IMR-90 (cell line): ENCODE measurements at places on chromosomes 3 and 15.

GRCh38 chr3:12730506-12731242 lies 28.4 kb downstream of the TMEM40 start:
- no peak overlapping the region for H3K27ac ChIP-seq
- peaks cover 3% of the 10 kb centered on the region; the same call in 1 of the 2 replicates for H3K4me1 ChIP-seq
- DNase-seq = no peak
- no peak overlapping the region for H3K4me3 ChIP-seq
- H3K27me3 ChIP-seq = peaks cover 4% of the 10 kb centered on the region; the same call in 1 of the 2 replicates
- H3K36me3 ChIP-seq = no peaks in the 10 kb centered on the region

DNA sequence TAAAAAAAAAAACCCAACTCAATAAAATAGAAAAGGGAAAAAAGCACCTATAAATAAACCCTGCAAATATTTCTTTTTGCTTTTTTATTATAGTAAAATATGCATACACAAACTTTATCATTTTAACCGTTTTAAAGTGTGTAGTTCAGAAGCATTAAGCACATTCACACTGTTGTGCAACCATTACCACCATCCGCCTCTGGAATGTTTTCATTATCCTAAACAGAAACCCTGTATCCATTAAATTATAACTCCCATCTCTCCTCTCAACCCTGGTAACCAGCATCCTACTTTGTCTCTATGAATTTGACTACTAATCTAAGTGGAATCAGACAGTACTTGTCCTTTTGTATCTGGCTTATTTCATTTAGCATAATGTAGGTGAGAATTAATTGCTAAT lies 15.0 kb downstream of the CDCP1 start:
- no peaks in the 10 kb centered on the region for H3K36me3 ChIP-seq
- no peak overlapping the region for H3K4me3 ChIP-seq
- H3K4me1 ChIP-seq = peaks cover 22% of the 10 kb centered on the region
- peak; percentile 45 for DNase-seq

DNA sequence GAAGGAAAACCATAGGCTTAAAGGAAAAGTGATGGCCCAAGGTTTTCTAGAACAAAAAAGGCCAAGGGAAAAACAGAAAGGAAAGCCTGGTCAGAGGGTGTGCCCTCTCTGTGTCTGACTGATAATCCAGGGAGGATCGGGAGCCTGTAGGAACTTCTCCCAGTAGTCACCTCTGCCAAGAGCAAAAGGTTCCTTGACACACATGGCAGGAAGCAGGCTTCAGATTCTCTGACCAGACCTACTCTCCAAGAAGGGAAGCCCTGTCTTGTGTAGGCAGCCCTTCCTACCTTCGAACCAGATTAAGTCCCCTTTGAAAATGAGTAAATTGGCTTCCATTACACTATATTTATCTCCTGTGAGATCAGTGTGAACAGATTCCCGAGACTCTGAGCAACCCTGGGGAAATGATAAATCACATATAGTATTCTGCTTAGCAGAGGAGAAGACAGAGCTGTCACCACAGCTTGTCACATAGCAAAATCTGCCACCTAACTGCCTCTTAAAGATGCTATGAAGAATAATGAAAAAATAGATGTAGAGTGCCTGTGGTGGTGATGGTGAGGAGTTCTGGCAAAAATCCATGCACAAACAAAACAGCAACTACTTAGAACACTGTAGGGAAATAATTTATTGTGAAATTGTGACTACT lies 38.8 kb downstream of the PARP14 start:
- H3K36me3 ChIP-seq = peaks cover 20% of the 10 kb centered on the region
- DNase-seq = no peak
- no peaks in the 10 kb centered on the region for H3K4me1 ChIP-seq
- H3K27me3 ChIP-seq = no peaks in the 10 kb centered on the region
- no peak overlapping the region for H3K4me3 ChIP-seq

DNA sequence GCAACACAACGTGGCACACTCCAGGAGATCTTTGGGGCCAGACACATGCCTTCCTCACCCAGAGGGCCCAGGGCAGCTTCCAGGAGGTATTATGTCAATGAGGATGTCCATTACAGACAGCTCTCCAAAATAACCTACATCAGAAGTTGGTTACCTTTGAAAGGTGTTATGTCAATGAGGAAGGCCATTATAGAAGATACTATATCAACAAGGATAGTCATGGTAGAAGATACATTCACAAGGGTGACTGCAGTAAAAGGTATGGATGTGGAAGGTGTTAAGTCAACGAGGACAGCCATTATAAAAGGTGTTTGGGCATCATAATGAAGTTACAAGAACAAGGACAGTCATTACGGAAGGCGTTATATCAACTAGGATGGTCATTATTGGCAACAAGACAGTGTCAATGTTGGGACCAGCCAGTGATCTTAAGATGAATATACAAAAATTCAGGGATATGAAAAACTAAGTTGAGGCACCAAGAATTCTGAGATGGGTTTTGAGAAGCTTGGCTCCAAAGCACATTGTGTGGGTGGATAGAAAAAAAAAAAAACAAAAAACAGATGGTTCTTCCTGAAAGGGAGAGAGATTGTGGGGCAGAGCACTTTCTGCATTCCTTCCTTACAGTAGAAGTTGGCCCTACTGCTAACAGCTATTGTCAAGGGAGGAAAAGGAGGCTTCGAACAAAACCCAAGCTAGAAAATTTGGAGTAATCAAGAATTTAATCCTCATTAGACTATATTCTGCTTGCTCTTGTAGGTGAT lies 11.2 kb downstream of the CDCP1 start:
- peaks cover 31% of the 10 kb centered on the region for H3K4me1 ChIP-seq
- no peaks in the 10 kb centered on the region for H3K27me3 ChIP-seq
- DNase-seq = peak; percentile 67
- H3K4me3 ChIP-seq = no peak overlapping the region

- DNase-seq = peak; percentile 30
- H3K27ac ChIP-seq = no peak overlapping the region
- H3K4me1 ChIP-seq = no peaks in the 10 kb centered on the region
- H3K27me3 ChIP-seq = peaks cover 1% of the 10 kb centered on the region; the same call in 1 of the 2 replicates
Measured at GRCh38 chr3:189652042-189652441, 20.9 kb downstream of the TP63 start.

- H3K27me3 ChIP-seq = peaks cover 19% of the 10 kb centered on the region
- no peaks in the 10 kb centered on the region for H3K4me1 ChIP-seq
- no peak overlapping the region for H3K27ac ChIP-seq
- no peaks in the 10 kb centered on the region for H3K36me3 ChIP-seq
- H3K4me3 ChIP-seq = no peak overlapping the region
Measured at GRCh38 chr3:32882603-32883025, 64.8 kb downstream of the TRIM71 start.

GRCh38 chr3:187765342-187765741 lies 20.1 kb upstream of the BCL6 start:
- H3K4me1 ChIP-seq = peaks cover 5% of the 10 kb centered on the region; the same call in 1 of the 2 replicates
- H3K4me3 ChIP-seq = no peak overlapping the region
- H3K27me3 ChIP-seq = no peaks in the 10 kb centered on the region; the same call in 1 of the 2 replicates
- peak; percentile 88 for DNase-seq
- no peak overlapping the region for H3K27ac ChIP-seq

DNA sequence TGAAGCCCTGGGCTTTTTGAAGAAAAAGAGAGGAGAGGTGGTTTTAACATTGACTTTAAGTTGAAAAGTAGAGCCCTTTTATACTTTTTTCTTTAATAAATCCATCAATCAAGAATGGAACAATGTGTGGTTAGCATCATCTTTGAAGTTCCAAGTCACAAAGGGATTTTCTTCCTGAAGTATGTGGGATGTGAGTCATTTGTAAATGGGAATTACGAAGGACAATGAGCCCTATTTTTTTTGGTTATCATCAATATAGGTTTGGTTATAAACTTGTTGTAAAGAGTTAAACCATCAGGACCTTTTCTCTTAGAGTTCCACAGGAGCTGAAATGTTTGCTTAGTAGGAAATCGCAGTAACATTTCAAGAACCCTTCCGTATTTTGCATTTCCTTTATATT lies 38.3 kb downstream of the PIK3CA start:
- H3K27me3 ChIP-seq = no peaks in the 10 kb centered on the region
- H3K27ac ChIP-seq = no peak overlapping the region
- H3K36me3 ChIP-seq = no peaks in the 10 kb centered on the region
- H3K4me1 ChIP-seq = peaks cover 4% of the 10 kb centered on the region; the same call in 1 of the 2 replicates
- H3K4me3 ChIP-seq = no peak overlapping the region

- H3K4me3 ChIP-seq = no peak overlapping the region
- 0 out of 2 replicates have a peak, but pooled peaks cover 1% of the 10 kb centered on the region for H3K36me3 ChIP-seq
- H3K4me1 ChIP-seq = peaks cover 7% of the 10 kb centered on the region
- DNase-seq = no peak
- H3K27ac ChIP-seq = no peak overlapping the region
Measured at GRCh38 chr15:71391421-71392088, 276.3 kb downstream of the THSD4 start.

GRCh38 chr3:127090218-127091160 lies 102.4 kb upstream of the PRR23E start:
- no peak for DNase-seq
- H3K27me3 ChIP-seq = peaks cover 35% of the 10 kb centered on the region
- H3K4me1 ChIP-seq = no peaks in the 10 kb centered on the region
- no peaks in the 10 kb centered on the region for H3K36me3 ChIP-seq
- H3K27ac ChIP-seq = no peak overlapping the region
- no peak overlapping the region for H3K4me3 ChIP-seq
